ENCODE measurements at places on chromosomes 4 and X. TPM values are rescaled to one million over a fixed set of nuclear protein-coding genes. Genes with fewer than 3 reads are reported as not detected.

The FAM114A1 gene
- total RNA-seq: 39.8 TPM

GRCh38 chr4:124203613-124204238 is 508.8 kb downstream of the ANKRD50 start:
- no peak for DNase-seq

The UGT2B10 gene
- total RNA-seq: not detected

The AKAP14 gene
- total RNA-seq: not detected

The STATH gene
- not detected for total RNA-seq

- DNase-seq: no peak
These were observed 386.7 kb downstream of the SPRY1 start for GRCh38 chr4:123783151-123783790.

GRCh38 chr4:7518871-7519637 is 84.3 kb upstream of the PSAPL1 start:
- no peak for DNase-seq

GRCh38 chrX:132171478-132171877 is 43.7 kb upstream of the FRMD7 start:
- no peak for DNase-seq

The GUCY1A1 gene
- total RNA-seq: 76.0 TPM

The PABPC1L2B gene
- total RNA-seq: not detected

The STS gene
- 11.6 TPM for total RNA-seq

- peak; percentile 62 for DNase-seq
These were observed 965 bp downstream of the TCEAL4 start for GRCh38 chrX:103586314-103586646.

- DNase-seq: no peak
These were observed 117.4 kb upstream of the ZC4H2 start for GRCh38 chrX:65093658-65094057.

GRCh38 chr4:167274351-167274750 is 40.1 kb upstream of the SPOCK3 start:
- no peak for DNase-seq

DNA sequence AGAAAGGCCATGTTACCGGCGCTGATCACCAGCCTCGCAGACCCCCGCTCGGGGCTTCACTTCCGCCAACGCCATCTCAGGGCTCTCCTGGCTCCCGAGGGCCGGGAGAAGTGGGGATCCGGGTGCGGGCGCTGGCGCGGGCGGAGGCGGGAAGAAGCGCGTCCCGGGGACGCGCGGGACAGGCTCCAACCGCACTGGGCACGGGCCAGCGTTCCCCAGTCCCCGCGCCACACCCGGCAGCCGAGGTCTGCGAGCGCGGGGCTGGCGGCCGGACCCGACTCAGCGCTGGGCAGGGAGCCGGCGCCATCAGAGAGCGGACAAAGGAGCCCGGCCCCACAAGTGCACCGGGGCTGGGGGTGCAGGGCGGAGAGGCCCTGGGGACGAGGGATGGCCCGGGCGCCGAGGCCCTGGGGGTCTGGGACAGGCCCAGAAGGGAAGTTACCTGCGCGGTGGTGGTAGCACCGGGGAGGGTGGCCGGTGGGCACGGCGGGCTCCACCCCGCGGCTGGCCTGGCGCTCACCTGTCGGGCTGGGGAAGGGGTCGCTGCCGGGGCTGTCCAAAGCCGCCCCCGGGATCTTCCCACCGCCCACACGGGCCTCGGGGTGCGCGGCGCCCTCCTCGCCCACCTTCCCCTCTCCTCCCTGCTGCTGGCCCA is 449 bp downstream of the CTPS2 start:
- peak; percentile 63 for DNase-seq

- DNase-seq: no peak
These were observed 30.7 kb downstream of the HS3ST1 start for GRCh38 chr4:11397819-11398610.

DNA sequence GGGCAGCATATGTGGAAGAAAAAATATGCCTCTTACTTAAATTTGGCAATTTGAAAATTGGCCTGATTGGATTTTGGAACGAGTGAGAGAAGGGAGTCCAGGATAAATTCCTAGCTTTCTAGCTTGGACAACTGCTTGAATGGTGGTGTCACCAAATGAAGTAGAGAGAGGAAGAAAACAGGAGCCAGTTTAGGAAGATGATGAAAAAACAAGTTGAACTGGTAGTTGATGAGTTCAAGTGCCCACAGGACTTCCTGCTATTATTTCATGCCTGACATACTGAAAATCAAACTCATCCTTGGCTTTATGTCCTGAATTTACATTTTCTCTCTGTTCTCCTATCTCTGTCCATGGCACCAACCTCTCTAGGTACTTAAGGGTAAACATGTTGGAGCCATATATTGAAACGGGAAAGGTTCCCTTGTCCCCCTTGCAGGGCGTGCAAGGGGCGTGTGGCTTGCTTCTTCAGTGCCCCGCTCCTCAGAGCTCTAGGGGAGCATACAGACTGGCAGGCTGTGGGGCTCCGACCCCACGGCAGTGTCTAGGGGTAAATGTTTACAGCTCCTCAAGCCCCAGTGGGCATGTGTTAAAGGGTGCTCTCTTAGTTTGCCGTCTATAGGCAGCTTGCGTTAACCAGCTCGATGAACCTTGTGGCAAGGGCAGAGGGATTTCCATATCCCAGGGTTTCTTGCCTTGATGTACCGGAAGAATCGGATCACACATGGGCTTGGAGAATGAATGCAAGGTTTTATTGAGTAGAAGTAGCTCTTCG is 250.7 kb upstream of the PGRMC2 start:
- DNase-seq: no peak

GRCh38 chr4:11426731-11427120 is 2.0 kb downstream of the HS3ST1 start:
- no peak for DNase-seq

DNA sequence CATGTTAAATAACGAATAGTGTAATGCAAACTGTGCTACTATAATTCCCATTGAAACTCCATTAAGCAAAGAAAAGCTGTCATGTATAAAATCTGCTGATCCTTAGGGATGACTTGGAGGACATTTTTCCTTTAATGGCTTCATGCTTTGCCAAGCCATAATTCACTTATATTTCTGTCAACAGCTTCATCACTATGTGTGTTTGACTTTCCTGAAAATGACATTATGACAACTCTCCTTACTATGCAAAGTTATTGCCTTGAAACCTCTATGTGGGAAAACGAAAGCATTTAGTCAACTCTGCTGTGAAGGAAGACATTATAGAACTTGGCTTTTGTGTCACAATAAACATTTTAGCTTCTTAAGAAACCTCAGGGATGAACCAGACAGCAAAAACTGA is 210.5 kb downstream of the GRXCR1 start:
- no peak for DNase-seq

The PNMA3 gene
- 0.32 TPM for total RNA-seq
